Muscle of leg (tissue), 16 donors: ENCODE measurements at places on chromosomes 5 and 9. TPM values are rescaled to one million over a fixed set of nuclear protein-coding genes. Genes with fewer than 3 reads are reported as not detected.

- H3K4me1 ChIP-seq: no peaks in the 10 kb centered on the region
- no peak overlapping the region for H3K4me3 ChIP-seq
- H3K27me3 ChIP-seq: peaks cover 3% of the 10 kb centered on the region
- DNase-seq: no peak
- H3K36me3 ChIP-seq: no peaks in the 10 kb centered on the region
These were observed 13.1 kb downstream of the NSG2 start for GRCh38 chr5:174058433-174059122.

- no peaks in the 10 kb centered on the region for H3K4me1 ChIP-seq
- no peak for DNase-seq
- no peaks in the 10 kb centered on the region for H3K36me3 ChIP-seq
- H3K4me3 ChIP-seq: no peak overlapping the region
These were observed 176.7 kb downstream of the MED10 start for GRCh38 chr5:6201631-6202030.

DNA sequence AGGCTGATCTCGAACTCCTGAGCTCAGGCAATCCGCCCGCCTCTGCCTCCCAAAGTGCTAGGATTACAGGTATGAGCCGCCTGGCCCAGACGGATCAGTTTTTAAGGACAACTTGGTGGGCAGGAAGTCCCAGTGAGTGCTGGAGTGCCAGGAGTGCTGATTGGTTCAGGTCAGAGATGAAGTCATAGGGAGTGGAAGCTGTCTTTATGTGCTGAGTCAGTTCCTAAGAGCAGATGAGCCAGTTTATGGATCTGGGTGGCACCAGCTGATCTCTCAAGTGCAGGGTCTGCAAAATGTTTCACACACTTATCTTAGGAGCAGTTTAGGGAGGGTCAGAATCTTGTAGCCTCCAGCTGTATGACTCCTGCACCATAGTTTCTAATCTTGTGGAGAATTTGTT is 292.1 kb upstream of the ELAVL2 start:
- no peak overlapping the region for H3K4me3 ChIP-seq
- no peak for DNase-seq
- H3K27ac ChIP-seq: no peak overlapping the region
- H3K4me1 ChIP-seq: no peaks in the 10 kb centered on the region
- no peaks in the 10 kb centered on the region for H3K27me3 ChIP-seq

DNA sequence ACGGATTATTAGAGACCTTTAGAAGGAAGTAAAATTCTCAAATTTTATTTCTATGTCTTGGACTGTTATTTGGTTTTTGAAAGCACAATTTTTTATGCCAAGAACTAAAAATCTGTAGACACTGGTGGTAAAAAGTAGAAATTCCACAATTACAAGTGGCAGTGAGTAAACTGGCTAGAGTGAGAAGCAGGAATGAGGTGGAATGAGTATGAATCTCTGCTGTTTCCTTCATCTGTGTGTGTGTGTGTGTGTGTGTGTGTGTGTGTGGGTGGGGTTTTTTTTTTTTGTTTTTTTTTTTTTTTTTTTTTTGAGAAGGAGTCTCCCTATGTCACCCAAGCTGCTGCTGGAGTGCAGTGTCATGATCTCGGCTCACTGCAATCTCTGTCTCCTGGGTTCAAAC is 94.2 kb downstream of the TLE4 start:
- no peak overlapping the region for H3K4me3 ChIP-seq
- peaks cover 2% of the 10 kb centered on the region for H3K36me3 ChIP-seq
- no peak for DNase-seq
- H3K27me3 ChIP-seq: no peaks in the 10 kb centered on the region

Gene PCDHGC5
- total RNA-seq: 0.75 TPM

- peak overlapping the region; percentile 24 for H3K27ac ChIP-seq
- peaks cover 24% of the 10 kb centered on the region for H3K4me1 ChIP-seq
- H3K36me3 ChIP-seq: no peaks in the 10 kb centered on the region
- peaks cover 15% of the 10 kb centered on the region for H3K27me3 ChIP-seq
These were observed 3.7 kb downstream of the MYO10 start for GRCh38 chr5:16932401-16932800.

Gene SHISAL2B
- 0.98 TPM for total RNA-seq

Gene ADGRD2
- not detected for total RNA-seq

Gene CHSY3
- total RNA-seq: 6.3 TPM

DNA sequence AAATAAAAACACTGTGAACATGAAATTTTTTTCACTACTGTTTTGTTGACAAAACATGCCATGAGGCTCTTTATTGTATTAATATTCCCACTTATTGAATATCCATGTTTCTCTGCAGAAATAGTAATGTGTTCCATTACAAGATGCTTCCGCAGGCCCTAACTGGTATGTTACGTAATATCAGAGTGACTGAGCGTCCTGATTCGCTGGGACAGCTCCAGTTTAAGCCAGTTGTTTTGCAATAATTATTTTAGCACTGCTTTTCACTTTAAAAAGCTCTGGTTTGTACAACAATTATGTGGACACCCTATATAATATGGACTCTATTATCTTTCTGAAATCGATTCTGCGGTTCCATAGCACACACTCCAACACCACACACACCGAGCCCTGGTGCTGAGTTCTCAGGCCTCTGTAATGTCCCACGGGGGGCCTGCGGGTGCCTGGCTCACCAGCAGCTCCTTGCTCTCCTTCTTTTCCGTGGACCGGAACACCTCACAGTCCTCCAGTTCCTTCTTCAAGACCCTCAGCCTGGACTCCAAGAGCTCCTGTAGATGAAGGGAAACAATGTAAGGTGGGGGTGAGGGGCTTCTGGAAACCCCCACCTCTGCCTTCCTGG is 1.8 kb downstream of the TRIM7 start:
- no peak overlapping the region for H3K27ac ChIP-seq
- H3K36me3 ChIP-seq: peaks cover 4% of the 10 kb centered on the region
- H3K4me3 ChIP-seq: no peak overlapping the region
- peaks cover 28% of the 10 kb centered on the region for H3K4me1 ChIP-seq

DNA sequence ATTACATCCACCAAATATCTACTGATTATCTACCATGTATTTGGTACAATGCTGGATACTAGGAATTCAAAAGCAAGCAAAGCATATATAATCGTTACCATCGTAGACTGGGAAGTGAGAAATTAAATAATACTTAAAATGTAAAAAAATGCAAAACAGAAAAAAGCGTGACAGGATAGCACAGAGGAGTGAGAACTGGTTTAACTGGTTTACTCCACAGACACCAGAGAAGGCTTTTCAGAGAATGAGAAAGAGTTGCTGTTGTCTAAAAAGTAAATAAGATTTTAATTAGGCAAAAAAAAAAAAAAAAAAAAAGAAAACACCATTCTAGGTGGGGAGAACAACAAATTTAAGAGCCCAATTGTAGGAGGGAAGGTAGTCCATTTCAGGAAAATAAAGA is 657.9 kb upstream of the ST8SIA4 start:
- H3K27ac ChIP-seq: no peak overlapping the region
- no peak overlapping the region for H3K4me3 ChIP-seq
- H3K27me3 ChIP-seq: no peaks in the 10 kb centered on the region
- no peaks in the 10 kb centered on the region for H3K4me1 ChIP-seq

Gene IGFBPL1
- 0.84 TPM for total RNA-seq

GRCh38 chr5:61969755-61970154 is 336.3 kb upstream of the KIF2A start:
- no peak overlapping the region for H3K27ac ChIP-seq
- no peak overlapping the region for H3K4me3 ChIP-seq
- no peaks in the 10 kb centered on the region for H3K4me1 ChIP-seq
- no peaks in the 10 kb centered on the region for H3K36me3 ChIP-seq
- H3K27me3 ChIP-seq: no peaks in the 10 kb centered on the region
- no peak for DNase-seq

- H3K4me1 ChIP-seq: no peaks in the 10 kb centered on the region
- H3K27me3 ChIP-seq: no peaks in the 10 kb centered on the region
- H3K36me3 ChIP-seq: no peaks in the 10 kb centered on the region
- H3K27ac ChIP-seq: no peak overlapping the region
- H3K4me3 ChIP-seq: no peak overlapping the region
These were observed 8.4 kb downstream of the SREK1IP1 start for GRCh38 chr5:64759960-64760660.

Gene QRFP
- not detected for total RNA-seq

DNA sequence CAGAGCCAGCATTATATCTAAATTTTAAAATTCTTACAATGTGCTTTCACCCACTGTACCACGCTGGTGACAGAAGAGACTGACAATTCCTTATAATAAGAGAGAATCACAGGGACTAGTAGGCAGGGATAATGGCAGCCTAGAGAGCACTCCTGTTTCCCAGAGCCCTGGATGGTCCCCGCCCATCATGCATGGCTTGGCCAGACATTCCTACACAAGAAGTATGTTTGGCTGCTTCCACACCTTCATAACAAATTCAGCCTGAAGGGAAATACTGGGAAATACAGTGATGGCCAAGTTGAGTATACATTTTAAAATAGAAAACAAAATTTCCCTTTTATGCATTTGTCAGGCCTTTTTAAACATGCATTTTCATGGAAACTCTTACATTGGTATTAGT is 193.5 kb upstream of the ELL2 start:
- no peak overlapping the region for H3K4me3 ChIP-seq
- H3K27ac ChIP-seq: no peak overlapping the region
- no peaks in the 10 kb centered on the region for H3K27me3 ChIP-seq
- H3K36me3 ChIP-seq: no peaks in the 10 kb centered on the region
- DNase-seq: peak; percentile 35

GRCh38 chr5:159240301-159240870 is 22.7 kb upstream of the UBLCP1 start:
- no peak overlapping the region for H3K4me3 ChIP-seq
- H3K27ac ChIP-seq: no peak overlapping the region
- no peaks in the 10 kb centered on the region for H3K36me3 ChIP-seq
- no peaks in the 10 kb centered on the region for H3K4me1 ChIP-seq

GRCh38 chr5:124634228-124634739 is 112.2 kb downstream of the ZNF608 start:
- no peak overlapping the region for H3K4me3 ChIP-seq
- no peak overlapping the region for H3K27ac ChIP-seq
- peaks cover 7% of the 10 kb centered on the region for H3K36me3 ChIP-seq

DNA sequence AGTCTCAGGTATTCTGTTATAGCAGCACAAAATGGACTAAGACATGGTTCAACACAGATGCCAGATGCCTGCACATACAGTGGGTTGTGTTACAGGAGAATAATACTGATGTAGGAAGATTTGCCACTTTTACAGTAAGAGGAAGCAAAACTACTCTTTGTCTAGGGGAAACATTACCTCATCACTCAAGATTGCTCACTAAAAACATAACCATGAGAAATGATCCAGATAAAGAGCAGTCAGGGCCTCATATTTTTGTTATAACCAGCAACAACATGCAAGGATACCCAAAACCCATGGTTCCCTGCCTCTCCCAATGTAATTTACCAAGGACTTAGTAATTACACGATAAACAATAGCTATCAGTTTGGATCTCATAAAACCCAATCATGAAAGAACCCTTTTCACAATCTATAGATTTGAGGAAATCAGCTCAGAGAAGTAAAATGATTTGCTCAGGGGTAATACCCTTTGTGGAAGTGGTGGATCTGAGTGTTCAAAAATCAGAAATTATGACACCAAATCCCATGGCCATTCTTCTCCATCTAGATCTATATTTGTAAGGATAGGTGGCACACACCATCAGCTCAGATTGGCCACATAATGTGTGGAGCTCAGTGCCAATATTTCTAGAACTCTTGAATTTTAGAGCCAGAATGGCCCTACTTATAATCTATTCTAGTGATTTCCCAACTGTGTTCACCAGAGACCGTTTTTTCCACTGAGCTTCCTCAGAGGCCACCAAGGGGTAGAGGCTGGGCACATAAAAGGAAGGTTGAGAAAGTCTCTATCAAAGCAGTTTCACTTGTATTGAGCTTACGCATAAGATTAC is 27.8 kb downstream of the DPYSL3 start:
- H3K4me3 ChIP-seq: no peak overlapping the region
- peak; percentile 77 for DNase-seq
- peaks cover 27% of the 10 kb centered on the region for H3K4me1 ChIP-seq
- H3K27ac ChIP-seq: peak overlapping the region; percentile 87
- H3K36me3 ChIP-seq: no peaks in the 10 kb centered on the region
- no peaks in the 10 kb centered on the region for H3K27me3 ChIP-seq

DNA sequence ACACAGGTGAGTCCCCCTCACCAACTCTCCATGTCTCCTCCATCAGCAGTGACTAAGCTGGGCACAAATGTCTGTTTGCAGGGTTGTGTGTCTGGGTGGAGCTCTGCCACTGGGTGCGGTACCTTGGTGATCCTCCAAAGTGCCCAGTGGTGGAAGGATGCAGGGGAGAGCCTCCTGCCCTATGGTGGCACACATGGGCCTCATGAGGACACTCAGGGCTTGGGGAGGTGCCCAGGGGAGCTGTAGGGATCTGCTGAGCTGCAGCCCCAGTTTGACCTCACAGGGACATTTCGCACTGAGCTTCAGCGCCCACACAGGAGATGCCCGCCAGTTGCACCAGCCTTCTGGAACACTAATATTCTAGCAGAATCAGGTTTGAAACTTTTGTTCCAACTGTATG is 29.5 kb downstream of the S1PR3 start:
- H3K27me3 ChIP-seq: no peaks in the 10 kb centered on the region
- H3K4me3 ChIP-seq: no peak overlapping the region
- peaks cover 9% of the 10 kb centered on the region for H3K4me1 ChIP-seq

DNA sequence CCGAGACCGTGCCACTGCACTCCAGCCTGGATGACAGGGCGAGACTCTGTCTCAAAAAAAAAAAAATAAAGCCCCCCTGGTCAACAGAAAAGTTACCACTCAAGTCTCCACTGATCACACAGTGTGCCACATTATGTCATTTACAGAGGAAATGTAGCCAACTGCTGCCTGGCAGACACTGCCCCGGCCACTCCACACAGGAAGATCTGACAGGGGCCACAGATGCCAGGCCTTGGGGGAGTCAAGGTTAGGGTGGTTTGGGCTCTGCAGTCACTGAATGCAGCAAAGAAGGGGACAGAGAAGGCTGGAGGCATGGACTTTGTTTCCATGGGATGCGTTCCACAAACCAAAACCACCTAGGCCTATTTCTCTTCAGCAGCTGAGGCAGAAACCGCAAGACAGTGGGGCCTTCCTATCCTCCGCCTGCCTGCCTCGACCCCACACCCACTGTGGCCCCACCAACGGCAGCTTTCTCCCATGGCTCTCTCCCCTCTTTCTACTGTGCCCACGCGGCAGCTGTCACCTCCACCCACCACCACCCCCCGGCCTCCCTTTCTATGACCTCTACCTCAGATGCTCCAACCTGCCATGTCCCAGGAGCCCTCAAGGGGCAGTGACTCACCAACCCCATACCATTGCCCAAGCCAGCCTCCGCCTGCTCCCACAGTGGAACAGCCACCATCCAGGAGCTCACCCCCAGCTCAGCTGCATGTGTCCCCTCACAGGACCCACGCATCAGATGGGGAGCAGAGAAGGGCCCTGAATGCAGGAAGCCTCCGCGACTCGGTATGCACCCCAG is 12.4 kb downstream of the IPPK start:
- H3K4me3 ChIP-seq: no peak overlapping the region
- no peak for DNase-seq
- peaks cover 35% of the 10 kb centered on the region for H3K36me3 ChIP-seq
- no peaks in the 10 kb centered on the region for H3K27me3 ChIP-seq
- H3K27ac ChIP-seq: no peak overlapping the region
